ENCODE measurements at places on chromosomes 1 and 21. TPM values are rescaled to one million over a fixed set of nuclear protein-coding genes. Genes with fewer than 3 reads are reported as not detected.
A peak's percentile ranks its signal among the peaks of the same experiment; 100 is the strongest.

GRCh38 chr1:109395602-109396512 is 1.9 kb downstream of the SORT1 start:
- DNase-seq: no peak

GRCh38 chr1:41765152-41765551 is 153.6 kb downstream of the HIVEP3 start:
- DNase-seq: no peak

DNA sequence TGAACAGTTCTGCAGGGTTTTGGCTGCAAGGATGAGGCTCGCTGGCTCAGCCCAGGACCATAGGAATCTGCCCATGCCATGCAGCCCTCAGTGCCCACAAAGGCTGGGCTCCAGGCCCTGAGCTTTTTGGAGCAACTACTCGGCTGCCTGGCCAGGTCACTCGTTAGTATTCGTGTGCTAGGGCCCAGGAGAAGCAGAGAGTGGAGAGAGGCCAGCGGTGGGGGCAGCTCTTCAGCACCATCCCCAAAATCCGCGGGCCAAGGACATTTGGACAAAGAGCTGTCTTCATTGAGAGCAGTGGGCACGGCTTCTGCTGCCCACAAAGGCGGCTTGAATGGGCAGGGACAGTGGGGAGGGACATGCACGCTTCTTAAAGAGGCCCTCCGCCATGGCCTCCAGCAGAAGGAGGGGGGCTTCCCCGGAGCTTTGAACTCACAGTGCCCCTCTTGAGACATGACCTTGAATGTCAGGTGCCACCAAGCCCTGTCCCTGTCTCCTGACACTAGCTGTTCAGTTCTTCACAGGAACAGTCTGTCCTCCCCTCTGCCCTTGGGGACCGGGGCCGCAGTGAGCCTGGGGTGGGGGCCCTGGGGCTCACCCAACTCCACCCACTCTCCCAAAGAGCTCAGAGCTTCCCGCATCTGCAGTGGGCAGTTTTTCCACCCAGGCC is 106.1 kb upstream of the ARHGEF16 start:
- no peak for DNase-seq

GRCh38 chr1:219913005-219913770 is 15.2 kb downstream of the SLC30A10 start:
- no peak for DNase-seq

Gene AK5
- total RNA-seq: 3.3 TPM

DNA sequence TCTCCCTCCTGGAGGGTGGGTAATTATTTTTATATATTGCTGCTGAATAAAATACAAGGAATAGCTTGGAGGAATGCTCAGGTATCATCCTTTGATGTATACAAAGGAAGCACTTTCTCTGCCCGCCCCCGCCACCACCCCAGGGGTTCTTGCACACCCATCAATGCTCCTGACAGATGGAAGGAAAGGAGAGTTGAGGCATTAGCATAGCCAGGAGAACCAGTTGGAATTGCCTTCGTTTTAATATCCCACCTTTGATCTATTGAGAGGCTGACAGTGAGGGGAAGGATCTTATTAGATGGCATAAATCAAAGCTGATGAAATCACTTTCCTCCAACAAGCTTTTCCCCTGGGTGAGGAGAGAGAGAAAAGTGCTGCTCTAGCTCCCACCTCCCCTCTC is 71.1 kb downstream of the LGR6 start:
- DNase-seq: no peak

GRCh38 chr1:221829327-221830015 is 87.6 kb upstream of the DUSP10 start:
- DNase-seq: peak; percentile 93

DNA sequence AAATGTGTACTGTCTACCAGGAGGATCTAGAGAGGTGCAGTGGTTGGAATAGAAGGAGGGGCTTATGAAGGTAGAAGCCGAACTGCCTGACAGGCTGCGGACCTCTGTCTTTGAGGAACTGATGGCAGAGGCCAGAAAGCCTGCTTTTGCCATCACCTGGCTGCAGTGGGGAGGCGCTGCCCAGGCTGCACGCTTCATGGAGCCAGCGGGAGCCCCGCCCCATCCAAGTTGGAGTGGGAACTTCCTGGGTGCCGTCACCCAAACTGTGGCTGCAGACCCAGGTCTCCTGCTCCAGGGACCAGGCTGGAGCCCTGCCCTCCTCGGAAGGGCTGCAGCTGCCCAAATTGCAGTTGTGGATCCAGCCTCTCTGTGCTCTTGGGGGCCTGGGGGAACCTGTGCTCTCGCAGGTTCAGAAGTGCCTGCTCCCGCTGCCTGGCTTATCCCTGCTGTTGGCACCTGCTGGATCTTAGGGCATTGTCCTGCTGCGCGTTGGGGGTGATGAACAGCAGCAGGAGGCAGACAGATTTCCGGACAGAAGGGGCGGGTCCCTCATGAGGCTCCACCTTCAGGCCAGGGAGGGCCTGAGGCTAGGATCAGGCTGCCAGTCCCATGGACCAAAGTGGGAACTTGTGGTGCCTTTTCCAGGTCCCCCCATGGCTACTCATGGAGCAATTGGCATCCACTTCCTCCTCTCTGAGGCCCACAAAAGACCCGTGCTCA is 118.0 kb upstream of the PLPPR4 start:
- DNase-seq: no peak

DNA sequence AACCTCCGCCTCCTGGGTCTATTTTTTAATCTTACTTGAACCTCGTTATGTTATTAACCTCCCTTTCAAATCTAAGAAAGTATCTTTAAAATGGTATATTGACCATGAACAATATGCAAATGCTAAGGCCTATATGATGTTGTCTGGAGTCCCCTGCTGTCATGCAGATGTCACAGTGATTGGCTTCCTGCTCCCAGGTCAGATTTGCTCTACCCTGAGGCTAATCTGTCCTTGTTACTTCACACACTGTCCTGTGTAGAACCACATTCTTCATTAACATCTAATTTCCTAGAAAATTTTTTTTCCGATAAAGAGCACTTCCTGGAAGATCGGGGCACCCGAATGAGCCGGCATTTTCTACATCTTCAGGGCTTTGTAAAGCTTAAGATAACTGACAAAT is 306.6 kb downstream of the MRPL39 start:
- no peak for DNase-seq

DNA sequence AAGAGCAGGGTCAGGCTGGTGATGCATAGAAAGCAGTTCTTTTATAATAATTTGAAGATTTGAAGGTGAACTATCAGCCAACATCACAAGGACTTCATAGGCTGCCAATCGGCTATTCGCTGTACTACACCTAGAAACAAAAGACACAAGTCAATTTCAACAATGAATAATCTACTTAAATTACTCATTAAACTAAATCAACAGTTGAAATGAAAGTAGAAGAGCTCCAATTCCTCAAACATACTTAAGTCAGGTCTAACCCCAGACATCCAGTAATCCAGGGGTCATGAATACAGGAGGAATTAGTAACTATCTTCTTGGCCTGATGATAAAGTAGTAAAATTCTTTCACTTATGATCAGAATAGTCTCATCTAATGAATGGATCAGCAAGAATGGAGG is 64.5 kb downstream of the PCSK9 start:
- no peak for DNase-seq

DNA sequence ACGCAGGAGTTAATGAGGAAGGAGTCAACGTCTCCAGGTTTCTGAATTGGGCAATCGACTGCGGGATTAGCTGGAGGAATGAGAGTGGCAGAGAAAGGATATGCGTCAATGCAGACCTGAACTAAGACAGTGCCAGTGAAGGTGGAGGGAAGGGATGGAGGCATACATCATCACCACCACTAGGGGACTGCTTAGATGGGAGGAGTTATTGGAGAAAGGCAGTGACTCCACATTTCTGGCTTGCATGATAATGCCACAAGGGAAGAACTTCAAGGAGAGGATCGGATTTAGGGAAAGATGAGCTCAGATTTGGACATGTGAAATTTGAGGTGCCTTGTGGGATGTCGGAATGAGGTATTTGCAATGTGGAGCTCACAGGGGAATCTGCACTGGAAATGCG is 17.5 kb downstream of the VASH2 start:
- DNase-seq: no peak
